ENCODE measurements at places on chromosomes 2 and 18. TPM values are rescaled to one million over a fixed set of nuclear protein-coding genes. Genes with fewer than 3 reads are reported as not detected.

PLEKHH2 gene
- total RNA-seq: 5.7 TPM

CYTIP gene
- total RNA-seq: 308 TPM

GRCh38 chr2:120148669-120149068 is 74.5 kb downstream of the TMEM185B start:
- DNase-seq: no peak

- no peak for DNase-seq
These were observed 107.0 kb downstream of the EXOC6B start for GRCh38 chr2:72718876-72719275.

DNA sequence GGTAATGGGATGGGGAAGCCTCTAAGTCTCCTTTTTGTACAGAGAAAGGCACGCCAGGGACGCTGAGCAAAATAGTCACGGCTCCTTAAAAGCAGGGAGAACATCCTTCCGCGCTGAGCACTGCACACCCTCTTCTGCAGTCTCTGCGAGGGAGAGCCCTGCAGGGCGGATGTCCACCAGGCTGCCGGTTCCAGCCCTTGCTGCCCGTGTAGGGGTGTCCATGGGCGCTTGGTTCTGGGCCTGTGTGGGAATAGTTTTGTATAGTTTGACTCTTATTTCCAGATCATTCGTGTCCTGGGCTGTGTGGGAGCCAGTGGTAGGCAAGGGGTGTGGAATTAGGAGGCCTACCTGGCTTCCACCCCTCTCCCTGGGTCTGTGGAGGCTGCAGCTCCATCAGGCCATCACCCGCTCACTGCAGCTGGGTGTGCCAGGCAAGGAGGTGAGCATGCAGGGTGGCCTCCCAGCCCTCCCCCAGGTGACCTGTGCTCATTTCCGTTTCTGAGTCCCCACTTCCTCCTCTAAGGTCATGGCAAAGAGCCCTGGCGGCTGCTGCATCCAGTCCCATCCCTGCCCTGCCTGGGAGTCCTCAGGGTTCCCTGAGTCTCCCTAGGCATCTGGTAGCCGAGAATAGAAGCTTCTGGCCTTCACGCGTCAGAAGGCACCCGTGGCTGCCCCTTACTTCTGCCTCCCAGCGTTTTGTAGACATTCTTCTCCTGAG is 202.6 kb downstream of the LDLRAD4 start:
- DNase-seq: no peak

GRCh38 chr18:44680273-44681075 is at the start of gene SETBP1:
Gene SETBP1, plus strand, starts transcription at chr18:44680888. Its CDS starts 20,459 bp downstream, at chr18:44701347.
- no peak for DNase-seq

- no peak for DNase-seq
These were observed 74.8 kb downstream of the ARHGEF4 start for GRCh38 chr2:130911482-130911881.

DNA sequence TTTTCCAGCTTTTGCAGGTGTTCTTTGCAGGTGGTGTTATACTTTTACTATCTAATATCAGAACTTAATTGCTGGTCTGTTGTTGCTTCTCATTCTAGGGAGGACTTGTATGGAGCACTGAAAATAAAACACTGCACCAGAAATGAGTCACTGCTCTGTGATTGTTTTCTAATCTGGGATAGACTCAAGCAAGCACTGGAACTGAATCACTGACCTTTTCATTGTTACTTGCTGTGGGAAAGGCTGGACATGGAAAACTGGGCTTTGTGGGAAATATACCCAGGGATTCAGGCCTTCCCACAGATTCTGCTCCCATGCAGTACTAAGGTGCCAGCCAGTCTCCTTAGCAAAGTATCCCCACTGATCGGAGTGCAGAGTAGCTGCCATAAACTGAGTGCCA is 470.0 kb upstream of the GCFC2 start:
- no peak for DNase-seq

GRCh38 chr2:144547494-144547893 is 27.6 kb upstream of the ZEB2 start:
- no peak for DNase-seq

DNA sequence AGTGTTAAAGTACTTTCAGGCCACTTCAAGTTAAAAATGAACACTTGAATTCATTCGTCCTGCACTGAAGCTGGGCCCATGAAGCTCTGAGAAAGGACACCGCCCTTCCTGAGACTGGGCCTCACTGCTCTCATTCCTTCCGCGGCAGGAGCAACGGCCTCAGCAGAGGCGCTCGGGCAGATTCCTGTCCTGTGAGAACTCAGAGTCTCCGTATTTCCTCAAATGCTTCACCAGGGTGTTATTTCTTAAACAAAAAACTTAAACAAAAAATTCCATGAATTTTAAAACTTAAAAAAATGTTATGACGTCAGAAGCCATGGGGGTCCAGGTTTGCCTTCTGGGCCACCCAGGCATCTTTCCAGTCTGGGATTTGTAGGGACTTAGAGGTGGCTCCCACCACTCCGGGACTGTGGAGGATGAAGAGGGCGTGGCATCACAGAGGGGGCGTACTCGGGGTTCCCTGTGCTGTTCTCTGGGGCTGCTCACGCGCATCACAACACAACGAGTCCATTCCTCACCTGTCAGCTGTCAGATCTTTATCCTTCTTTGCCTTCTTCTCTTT is 115.9 kb upstream of the ASB18 start:
- DNase-seq: no peak

GATA6 gene
- total RNA-seq: not detected

- no peak for DNase-seq
These were observed 99.0 kb downstream of the ARHGEF33 start for GRCh38 chr2:38988716-38989115.

GRCh38 chr2:191343796-191344338 is 98.7 kb downstream of the MYO1B start:
- no peak for DNase-seq

GRCh38 chr18:45481821-45482220 is 133.5 kb upstream of the SLC14A2 start:
- no peak for DNase-seq

HOXD3 gene
- not detected for total RNA-seq

- DNase-seq: no peak
These were observed 523.1 kb downstream of the PLCL1 start for GRCh38 chr2:198327526-198327925.

DNA sequence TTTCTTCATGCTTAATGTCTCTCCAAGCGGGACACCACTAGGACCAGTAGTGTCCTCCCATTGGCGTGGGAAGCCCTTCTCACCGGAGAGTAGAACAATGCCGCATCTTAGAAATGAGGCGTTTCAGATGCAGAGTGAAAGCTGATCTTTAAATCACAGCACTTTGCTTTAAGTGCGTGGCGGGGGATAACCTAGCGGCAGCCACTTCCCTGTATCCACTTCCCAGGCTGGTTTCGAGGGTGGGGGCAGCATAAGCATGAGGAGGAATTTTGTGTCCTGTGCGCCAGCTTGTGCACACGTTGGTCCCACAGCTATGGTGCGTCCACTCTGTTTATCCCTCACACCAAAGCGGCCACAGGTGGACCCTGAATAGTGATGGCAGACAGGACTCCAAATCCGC is 63.1 kb downstream of the MBP start:
- no peak for DNase-seq

DNA sequence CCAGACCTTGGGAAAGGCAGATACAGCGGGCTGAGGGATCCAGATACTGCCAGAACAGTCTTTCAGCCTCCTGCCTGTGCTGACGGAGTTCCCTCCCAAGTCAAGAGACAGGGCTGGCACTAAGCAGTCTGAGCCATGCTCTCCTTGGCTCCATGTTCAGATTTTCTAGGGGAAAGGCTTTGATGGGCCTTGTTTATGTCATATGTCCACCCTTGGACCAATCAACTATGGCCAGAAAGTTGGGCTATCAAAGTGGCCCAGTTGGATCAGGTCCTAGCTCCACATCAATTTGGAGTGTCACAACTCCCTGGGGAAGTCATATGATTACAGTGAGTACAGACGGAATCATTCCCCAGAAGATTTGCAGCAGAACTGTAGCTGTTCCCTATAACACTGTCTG is 152.0 kb downstream of the GREB1L start:
- no peak for DNase-seq

DNA sequence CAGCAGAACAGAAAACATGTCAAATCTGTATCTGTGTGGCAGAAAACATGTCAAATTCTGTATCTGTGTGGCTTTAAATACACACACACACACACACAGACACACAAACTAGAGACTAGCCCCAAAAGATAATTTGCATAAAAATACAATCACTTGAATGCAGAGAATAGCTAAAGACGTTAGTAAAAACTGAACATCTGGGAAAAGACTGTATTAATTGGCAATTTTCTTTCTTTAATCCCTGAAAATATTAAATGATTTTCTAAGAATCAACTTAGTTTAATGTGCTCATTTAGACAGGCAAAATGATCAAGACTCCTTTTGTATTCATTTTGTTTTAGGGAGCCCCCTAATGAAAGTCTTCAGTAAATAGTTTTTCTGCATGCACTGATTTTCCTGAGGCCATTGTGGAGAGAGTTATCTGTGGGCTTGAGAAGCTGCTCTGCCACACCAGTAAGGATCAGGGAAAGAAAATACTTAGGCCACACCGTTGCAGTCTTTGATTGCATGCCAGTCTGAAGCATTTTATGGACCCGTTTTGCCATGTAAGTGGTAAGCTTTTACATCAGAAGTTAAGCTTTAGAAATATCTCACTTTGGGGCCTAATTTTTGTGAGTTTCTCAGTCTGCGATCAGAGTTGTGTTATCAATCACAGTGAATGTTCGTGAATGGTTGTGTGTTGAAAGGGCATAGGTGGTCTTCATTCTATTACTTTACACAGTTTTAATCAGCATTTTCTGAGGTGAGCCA is 2.2 kb downstream of the SPATS2L start:
- DNase-seq: no peak

- no peak for DNase-seq
These were observed 59.6 kb upstream of the ZEB2 start for GRCh38 chr2:144579556-144579955.

DNA sequence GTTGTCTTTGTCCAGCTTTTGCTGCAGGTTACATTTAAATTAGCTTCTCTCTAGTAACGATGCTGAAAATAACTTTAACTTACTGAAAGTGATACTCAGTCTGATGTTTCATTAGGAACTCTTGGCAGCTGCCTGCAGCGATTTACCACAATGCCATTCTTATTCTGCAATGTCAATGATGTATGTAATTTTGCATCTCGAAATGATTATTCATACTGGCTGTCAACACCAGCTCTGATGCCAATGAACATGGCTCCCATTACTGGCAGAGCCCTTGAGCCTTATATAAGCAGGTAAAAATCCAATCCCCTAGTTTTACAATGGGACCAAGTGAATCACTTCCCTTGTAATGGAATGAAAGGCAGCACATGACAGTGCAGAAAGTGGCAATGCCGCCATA is 16.3 kb upstream of the MFF start:
- DNase-seq: no peak

PROKR1 gene
- total RNA-seq: not detected

DNA sequence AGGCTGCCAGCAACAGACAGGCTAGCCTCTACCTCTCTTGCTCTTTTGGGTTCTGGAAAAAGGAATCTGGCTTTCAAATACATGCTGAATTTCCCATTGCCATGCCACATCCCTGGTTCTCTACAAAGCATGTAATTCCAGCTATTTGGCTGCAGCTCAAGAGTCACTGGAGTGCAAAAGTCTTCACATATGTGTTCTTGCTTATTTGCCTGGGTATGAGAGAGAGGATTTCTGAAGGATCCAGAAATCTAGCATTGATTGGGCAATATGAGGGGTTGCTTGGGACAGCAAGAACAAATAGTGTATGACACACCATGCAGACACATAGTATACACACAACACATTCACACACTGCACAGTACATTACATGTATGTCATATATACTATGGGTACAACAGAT is 30.7 kb upstream of the LGALSL start:
- no peak for DNase-seq

- no peak for DNase-seq
These were observed 276.8 kb upstream of the POU3F3 start for GRCh38 chr2:104577143-104577542.

KHK gene
- 6.3 TPM for total RNA-seq

NXPH2 gene
- total RNA-seq: not detected

DNA sequence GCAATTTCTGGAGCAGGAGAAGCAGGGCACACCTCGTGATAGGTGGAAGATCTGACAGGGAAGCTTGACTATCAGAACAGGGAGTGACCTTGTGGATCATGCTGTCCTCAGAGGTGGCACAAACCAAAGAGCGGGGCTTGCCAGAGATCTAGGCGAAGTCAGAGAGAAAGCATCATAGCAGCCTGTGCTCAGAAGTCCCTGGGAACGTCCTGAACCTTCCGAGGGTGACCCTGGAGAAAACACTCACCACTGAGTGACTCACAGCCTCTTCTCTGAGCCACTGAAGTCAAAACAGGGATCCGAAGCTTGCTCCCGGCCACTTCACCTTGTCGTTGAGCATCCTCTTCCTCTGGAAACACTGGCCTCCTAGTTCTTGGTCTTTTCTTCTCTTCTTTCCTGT is 56.7 kb downstream of the IL1R2 start:
- DNase-seq: no peak

DNA sequence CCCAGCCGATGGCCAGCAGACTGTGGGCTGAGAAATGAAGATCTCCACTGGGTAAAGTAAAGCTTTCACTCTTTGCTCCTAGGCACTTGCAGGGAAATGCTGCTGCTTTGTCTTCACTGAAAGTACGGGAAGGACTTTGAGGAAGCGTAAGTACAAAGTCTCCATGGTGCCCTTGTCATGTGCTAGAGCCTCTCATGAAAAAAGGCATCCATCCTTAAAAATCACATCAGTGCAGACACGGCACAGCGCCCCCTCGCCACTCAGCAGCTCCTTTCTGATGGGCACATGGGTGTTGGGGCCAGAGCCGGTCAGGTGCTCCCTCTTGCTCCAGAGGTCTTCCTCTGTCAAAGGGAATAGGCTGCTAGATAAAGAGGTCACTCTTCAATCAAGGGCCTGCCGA is 109.0 kb upstream of the STPG4 start:
- no peak for DNase-seq

- no peak for DNase-seq
These were observed 54.3 kb upstream of the PKDCC start for GRCh38 chr2:41993435-41993925.

DNA sequence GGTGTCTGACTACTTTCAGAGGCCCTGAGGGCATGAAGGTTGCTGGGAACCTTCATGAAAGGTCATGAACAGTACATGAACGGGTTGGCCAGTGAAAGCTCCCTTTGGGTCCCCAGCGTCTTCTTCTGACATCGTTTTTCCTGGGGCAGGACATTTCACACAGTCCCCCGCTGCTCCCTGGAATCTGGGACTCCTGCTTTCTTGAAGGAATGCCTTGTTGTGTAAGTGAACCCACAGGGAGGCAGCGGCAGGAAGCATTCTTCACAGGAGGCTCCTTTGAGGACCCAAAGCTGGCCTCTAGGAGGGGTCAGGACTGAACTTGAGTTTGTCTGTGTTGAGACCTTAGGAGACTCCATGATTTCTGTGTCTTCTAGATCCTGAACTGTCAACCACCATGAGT is 144.3 kb downstream of the KCNE4 start:
- no peak for DNase-seq

ATP6V1C2 gene
- 0.47 TPM for total RNA-seq

- DNase-seq: no peak
These were observed 61.5 kb upstream of the TWIST2 start for GRCh38 chr2:238786379-238786778.

RAMP1 gene
- not detected for total RNA-seq

All from naive thymus-derived CD8-positive, alpha-beta T cell (primary cell).